ENCODE measurements at places on chromosomes 7 and 10.

DNA sequence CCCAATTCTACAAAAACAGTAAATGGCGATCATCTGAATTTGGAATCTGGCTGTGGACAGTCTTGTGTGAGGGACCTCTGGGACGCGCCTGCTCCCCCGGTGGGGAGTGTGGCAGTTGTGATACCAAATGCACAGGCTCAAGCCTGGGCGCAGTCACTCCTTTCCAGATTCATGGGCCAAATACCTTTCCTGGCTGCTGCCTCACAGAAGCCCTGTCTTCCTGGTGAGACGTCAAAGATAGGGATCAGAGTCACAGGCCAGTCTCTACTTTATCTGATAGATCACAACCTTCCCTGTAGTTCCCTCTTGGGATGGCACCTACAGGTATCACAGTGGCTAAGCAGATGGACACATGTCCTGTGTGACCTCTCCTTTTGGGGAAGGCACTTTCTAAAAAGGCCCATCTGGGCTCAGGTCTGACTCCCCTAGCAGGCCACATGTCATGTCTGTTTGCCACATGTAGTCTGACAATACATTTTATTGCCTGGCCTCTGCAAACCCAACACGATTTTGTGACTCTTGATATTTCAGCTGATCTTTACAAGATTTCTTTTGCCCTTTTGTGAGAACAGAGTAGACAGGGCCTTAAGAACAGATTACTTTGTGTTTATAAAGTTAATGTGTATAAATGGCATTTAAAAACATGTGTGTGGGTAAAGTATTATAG is 150.1 kb downstream of the SNX10 start:
- no peak for DNase-seq

DNA sequence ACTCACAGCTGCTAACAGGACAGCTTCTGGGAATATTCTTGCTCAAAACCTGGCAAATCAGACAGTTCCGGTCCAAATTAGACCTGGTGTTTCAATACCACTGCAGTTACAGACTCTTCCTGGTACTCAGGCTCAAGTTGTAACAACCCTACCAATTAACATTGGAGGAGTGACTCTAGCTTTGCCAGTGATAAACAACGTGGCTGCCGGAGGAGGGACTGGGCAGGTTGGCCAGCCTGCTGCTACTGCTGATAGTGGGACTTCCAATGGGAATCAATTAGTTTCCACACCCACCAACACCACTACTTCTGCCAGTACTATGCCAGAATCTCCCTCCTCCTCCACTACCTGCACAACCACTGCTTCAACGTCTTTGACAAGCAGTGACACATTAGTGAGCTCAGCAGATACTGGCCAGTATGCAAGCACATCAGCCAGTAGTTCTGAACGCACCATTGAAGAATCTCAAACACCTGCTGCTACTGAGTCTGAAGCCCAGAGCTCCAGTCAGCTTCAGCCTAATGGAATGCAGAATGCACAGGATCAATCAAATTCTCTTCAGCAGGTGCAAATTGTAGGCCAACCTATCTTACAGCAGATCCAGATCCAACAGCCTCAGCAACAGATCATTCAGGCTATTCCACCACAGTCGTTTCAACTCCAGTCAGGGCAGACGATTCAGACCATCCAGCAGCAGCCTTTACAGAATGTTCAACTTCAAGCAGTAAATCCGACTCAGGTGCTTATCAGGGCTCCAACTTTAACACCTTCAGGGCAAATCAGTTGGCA is 2.1 kb downstream of the SP4 start:
- no peak for DNase-seq

DNA sequence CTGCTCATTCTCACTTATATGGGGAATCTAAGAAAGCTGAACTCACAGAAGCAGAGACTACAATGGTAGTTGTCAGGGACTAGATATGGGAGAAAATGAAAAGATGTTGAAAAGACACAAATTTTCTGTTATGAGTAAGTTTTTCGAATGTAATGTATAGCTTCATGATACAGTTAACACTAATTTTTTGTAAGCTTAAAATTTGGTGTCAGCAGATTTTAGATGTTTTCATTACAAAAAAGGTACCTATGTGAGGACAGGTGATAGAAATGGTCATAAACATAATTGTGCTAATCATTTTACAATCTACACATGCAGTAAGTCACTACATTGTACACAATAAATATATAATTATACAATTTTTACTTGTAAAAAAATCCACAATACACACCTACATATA is 286.6 kb downstream of the ZNF33B start:
- DNase-seq, result no peak

DNA sequence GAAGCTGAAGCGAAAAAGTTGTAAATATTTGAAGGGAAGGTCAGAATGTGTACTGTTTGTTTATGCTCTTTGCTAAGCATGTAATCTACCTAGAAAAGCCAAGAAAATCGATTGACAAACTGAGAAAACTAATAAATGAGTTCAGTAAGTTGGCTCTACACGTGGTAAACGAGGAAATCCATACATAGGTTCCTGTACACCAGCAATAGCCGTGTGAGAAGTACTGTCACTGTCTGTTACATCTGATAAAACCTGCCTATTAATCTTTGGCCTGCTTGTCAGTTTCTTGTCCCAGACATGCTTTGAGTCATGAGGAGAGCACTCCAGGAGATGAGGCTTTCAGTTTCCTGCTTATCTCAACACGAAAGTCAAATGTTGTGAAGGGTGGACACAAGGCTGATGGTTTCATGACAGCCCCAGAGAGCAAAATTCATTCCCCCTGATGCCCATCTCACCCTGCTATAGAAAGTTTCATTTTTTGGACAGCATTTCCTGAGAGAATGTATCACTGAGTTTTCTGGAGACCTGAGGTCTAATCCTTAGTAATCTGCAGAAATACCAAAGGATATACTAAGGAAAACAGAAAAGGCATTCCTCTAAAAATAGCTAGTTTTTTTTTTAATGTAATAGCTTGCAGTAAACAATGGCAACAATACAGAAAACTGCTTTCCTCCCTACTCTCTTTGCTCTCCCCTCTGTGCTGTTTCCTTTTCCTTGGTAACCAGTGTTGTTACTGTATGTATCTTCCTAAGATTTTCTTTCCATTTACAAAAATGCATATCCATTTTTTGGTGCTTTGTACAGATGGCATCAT is 18.8 kb downstream of the BMPR1A start:
- no peak for DNase-seq
